ENCODE measurements at places on chromosomes 11 and 22. TPM values are rescaled to one million over a fixed set of nuclear protein-coding genes. Genes with fewer than 3 reads are reported as not detected.

NOX4 gene
- total RNA-seq = 16.0 TPM

ARHGAP20 gene
- total RNA-seq = 7.7 TPM

C1QTNF5 gene
- 27.7 TPM for total RNA-seq

SCO2 gene
- total RNA-seq = 1.9 TPM

MRGPRX3 gene
- total RNA-seq = not detected

FGF3 gene
- total RNA-seq = not detected

TREH gene
- not detected for total RNA-seq

AASDHPPT gene
- total RNA-seq = 28.0 TPM

ELMOD1 gene
- 0.36 TPM for total RNA-seq

IL18BP gene
- 13.5 TPM for total RNA-seq

KCNJ1 gene
- total RNA-seq = 0.13 TPM

CDC42BPG gene
- 0.58 TPM for total RNA-seq

DMC1 gene
- 4.7 TPM for total RNA-seq

TRIM49D1 gene
- total RNA-seq = not detected

SGSM1 gene
- total RNA-seq = 2.9 TPM

LDHAL6A gene
- not detected for total RNA-seq

AMPD3 gene
- 9.1 TPM for total RNA-seq

DDX17 gene
- total RNA-seq = 742 TPM

PDGFB gene
- 24.2 TPM for total RNA-seq

OR51E1 gene
- 1.4 TPM for total RNA-seq

VSIG10L2 gene
- not detected for total RNA-seq

OR2AG1 gene
- total RNA-seq = not detected

FREY1 gene
- total RNA-seq = not detected

INSC gene
- 8.3 TPM for total RNA-seq

ST13 gene
- total RNA-seq = 238 TPM

OR2AG2 gene
- total RNA-seq = not detected

C11orf86 gene
- not detected for total RNA-seq

PEX26 gene
- 25.9 TPM for total RNA-seq

BACE1 gene
- total RNA-seq = 30.8 TPM

CD3D gene
- total RNA-seq = 3.8 TPM

OR52I1 gene
- 0.13 TPM for total RNA-seq

SLC43A3 gene
- 75.4 TPM for total RNA-seq

XKR3 gene
- total RNA-seq = not detected

HIC2 gene
- 4.8 TPM for total RNA-seq

ART1 gene
- total RNA-seq = not detected

LRRC56 gene
- total RNA-seq = 1.4 TPM

CD248 gene
- total RNA-seq = 35.1 TPM

HRAS gene
- 45.2 TPM for total RNA-seq

SAC3D1 gene
- 4.9 TPM for total RNA-seq

LINC01488 gene
- not detected for total RNA-seq

OR51I2 gene
- total RNA-seq = not detected

MS4A3 gene
- 1.4 TPM for total RNA-seq

GDPD4 gene
- not detected for total RNA-seq

ANKK1 gene
- 0.98 TPM for total RNA-seq

BSX gene
- total RNA-seq = not detected

DGCR6L gene
- total RNA-seq = 28.9 TPM

PES1 gene
- 46.6 TPM for total RNA-seq

OR52E8 gene
- total RNA-seq = not detected

C11orf21 gene
- total RNA-seq = 3.1 TPM

AIFM3 gene
- total RNA-seq = 2.1 TPM

MAPK12 gene
- total RNA-seq = 17.8 TPM

C11orf16 gene
- total RNA-seq = not detected

SERPIND1 gene
- 1.6 TPM for total RNA-seq

WT1 gene
- total RNA-seq = 0.98 TPM

CYTH4 gene
- 40.0 TPM for total RNA-seq

TEX12 gene
- 0.58 TPM for total RNA-seq

MMP13 gene
- not detected for total RNA-seq

AGBL2 gene
- total RNA-seq = 1.8 TPM

FUT4 gene
- total RNA-seq = 7.2 TPM
